ENCODE measurements at places on chromosomes 4 and X. TPM values are rescaled to one million over a fixed set of nuclear protein-coding genes. Genes with fewer than 3 reads are reported as not detected.

Gene UGT8
- total RNA-seq: 6.0 TPM

DNA sequence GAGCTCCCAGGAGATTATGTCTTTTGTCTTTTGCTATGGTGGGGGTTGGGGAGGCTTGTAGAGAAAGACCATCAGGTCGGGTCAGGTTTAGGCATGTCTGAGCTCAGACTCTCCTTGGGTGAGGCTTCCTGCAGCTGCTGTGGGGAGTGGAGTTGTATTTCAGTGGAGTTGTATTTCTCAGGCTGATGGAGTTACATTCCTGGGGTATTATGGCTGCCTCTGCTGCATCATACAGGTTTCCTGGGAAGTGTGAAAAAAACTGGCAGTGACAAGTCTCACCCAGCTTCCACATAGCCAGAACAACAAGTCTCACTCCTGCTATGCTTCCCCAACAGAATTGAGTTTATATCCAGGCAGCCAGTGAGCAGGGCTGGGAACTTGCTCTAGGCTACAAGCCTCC is 119.3 kb downstream of the VSIG4 start:
- H3K27me3 ChIP-seq: no peaks in the 10 kb centered on the region
- peaks cover 12% of the 10 kb centered on the region for H3K36me3 ChIP-seq
- H3K27ac ChIP-seq: no peak overlapping the region
- no peak overlapping the region for H3K4me3 ChIP-seq

GRCh38 chr4:95360906-95361695 is 187.7 kb downstream of the UNC5C start:
- no peaks in the 10 kb centered on the region for H3K4me1 ChIP-seq
- H3K27me3 ChIP-seq: no peaks in the 10 kb centered on the region
- no peak overlapping the region for H3K27ac ChIP-seq
- no peak for DNase-seq
- H3K36me3 ChIP-seq: no peaks in the 10 kb centered on the region

GRCh38 chr4:94803181-94803580 is 45.4 kb downstream of the BMPR1B start:
- H3K27ac ChIP-seq: no peak overlapping the region
- no peaks in the 10 kb centered on the region for H3K36me3 ChIP-seq
- H3K4me1 ChIP-seq: no peaks in the 10 kb centered on the region
- no peak overlapping the region for H3K4me3 ChIP-seq
- no peak for DNase-seq

- no peaks in the 10 kb centered on the region for H3K27me3 ChIP-seq
- H3K27ac ChIP-seq: no peak overlapping the region
- DNase-seq: no peak
- no peak overlapping the region for H3K4me3 ChIP-seq
- no peaks in the 10 kb centered on the region for H3K4me1 ChIP-seq
- no peaks in the 10 kb centered on the region for H3K36me3 ChIP-seq
These were observed 226.2 kb downstream of the ARHGAP10 start for GRCh38 chr4:147958057-147958456.

GRCh38 chrX:25034889-25035288 is 19.1 kb upstream of the ARX start:
- peaks cover 3% of the 10 kb centered on the region for H3K27me3 ChIP-seq
- H3K4me1 ChIP-seq: no peaks in the 10 kb centered on the region
- no peaks in the 10 kb centered on the region for H3K36me3 ChIP-seq
- no peak overlapping the region for H3K4me3 ChIP-seq
- DNase-seq: no peak
- no peak overlapping the region for H3K27ac ChIP-seq

Gene CXCL10
- not detected for total RNA-seq

Gene CLIC2
- total RNA-seq: 48.7 TPM

Gene GYG2
- total RNA-seq: 3.8 TPM

Gene SSX1
- 137 TPM for total RNA-seq

DNA sequence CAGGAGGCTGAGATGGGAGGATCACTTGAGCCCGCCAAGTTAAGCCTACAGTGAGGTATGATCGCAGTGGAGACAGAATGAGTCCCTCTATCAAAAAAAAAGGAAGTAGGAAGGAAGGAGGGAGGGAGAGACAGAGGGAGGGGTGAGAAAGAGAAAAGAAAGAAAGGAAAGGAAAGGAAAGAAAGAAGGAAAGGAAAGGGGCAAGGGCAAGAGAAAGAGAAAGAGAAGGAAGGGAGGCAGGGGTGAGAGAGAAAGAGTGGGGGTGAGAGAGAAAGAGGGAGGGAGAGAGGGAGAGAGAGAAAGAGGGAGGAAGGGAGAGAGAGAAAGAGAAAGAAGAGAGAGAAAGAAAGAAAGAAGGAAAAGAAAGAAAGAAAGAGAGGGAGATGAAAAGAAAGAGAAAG is 13.2 kb downstream of the ELF2 start:
- peaks cover 2% of the 10 kb centered on the region for H3K36me3 ChIP-seq
- H3K27ac ChIP-seq: peak overlapping the region; percentile 54
- no peak overlapping the region for H3K4me3 ChIP-seq
- no peak for DNase-seq
- no peaks in the 10 kb centered on the region for H3K27me3 ChIP-seq
- peaks cover 18% of the 10 kb centered on the region for H3K4me1 ChIP-seq

DNA sequence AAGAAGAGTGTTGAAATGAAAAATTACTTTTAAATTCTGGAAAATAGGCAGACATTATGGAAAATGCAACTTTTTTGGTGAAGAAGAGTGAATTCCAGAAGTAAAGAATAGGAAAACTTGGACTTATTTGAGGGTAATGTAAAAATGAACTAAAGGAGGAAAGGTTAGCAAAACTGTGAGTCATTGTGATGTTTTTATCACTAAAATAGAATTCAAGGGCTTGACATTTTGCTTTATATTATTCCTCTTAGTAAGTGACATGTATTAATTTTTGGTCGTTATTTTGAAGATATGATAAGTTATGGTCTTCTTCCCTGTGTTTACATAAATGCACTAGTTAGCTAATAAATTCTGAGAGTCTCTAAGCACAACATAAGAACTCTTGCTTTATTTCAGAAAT is 390.9 kb downstream of the FAT4 start:
- H3K27me3 ChIP-seq: no peaks in the 10 kb centered on the region
- DNase-seq: no peak
- H3K36me3 ChIP-seq: no peaks in the 10 kb centered on the region

DNA sequence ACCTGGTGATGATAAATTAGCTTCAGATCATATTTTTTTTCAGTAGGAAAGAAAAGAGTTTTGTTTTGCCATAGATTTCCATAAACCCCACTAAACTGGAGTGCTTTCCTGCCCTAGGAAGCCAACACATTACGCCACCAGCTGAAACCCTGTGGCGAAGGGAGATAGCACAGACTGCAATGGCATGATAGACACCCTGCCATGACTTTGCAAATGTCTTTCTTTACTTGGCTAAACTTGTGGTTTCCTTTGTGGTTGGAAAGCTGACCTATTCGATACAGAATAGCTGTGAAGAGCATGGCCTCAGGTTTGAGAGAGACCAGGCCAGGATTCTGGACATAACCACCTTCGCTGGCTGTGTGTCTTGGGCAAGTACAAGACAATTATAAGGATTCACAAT is 19.1 kb downstream of the MFAP3L start:
- peaks cover 13% of the 10 kb centered on the region for H3K4me1 ChIP-seq
- H3K27ac ChIP-seq: no peak overlapping the region
- H3K4me3 ChIP-seq: no peak overlapping the region
- no peaks in the 10 kb centered on the region for H3K36me3 ChIP-seq
- peak; percentile 80 for DNase-seq

- no peak overlapping the region for H3K4me3 ChIP-seq
- H3K4me1 ChIP-seq: no peaks in the 10 kb centered on the region
- peaks cover 47% of the 10 kb centered on the region for H3K27me3 ChIP-seq
These were observed 22.3 kb downstream of the SLC34A2 start for GRCh38 chr4:25677943-25678342.

- no peaks in the 10 kb centered on the region for H3K27me3 ChIP-seq
- no peak for DNase-seq
- peaks cover 26% of the 10 kb centered on the region for H3K36me3 ChIP-seq
- peaks cover 3% of the 10 kb centered on the region for H3K4me1 ChIP-seq
- peak overlapping the region; percentile 81 for H3K27ac ChIP-seq
These were observed 562 bp upstream of the OSTC start for GRCh38 chr4:108649863-108650211.
